ENCODE measurements at places on chromosomes 4 and X. TPM values are rescaled to one million over a fixed set of nuclear protein-coding genes. Genes with fewer than 3 reads are reported as not detected.
A peak's percentile ranks its signal among the peaks of the same experiment; 100 is the strongest.

The SGCB gene
- total RNA-seq: 30.2 TPM

DNA sequence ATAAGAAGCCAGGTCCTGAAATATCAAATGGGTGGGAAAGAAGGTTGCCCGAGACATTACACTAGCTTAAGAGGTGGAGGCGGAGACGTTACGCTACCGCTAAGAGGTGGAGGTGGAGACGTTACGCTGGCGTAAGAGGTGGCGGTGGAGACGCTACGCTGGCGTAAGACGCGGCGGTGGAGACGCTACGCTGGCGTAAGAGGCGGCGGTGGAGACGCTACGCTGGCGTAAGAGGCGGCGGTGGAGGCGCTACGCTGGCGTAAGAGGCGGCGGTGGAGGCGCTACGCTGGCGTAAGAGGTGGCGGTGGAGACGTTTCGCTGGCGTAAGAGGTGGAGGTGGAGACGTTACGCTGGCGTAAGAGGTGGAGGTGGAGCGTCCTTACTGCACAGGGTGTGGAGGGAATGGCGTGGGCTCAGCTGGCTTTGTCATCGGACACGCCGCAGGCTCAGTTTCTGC is 12.8 kb downstream of the CYP4V2 start:
- peak overlapping the region; percentile 22 for H3K27ac ChIP-seq
- no peaks in the 10 kb centered on the region for H3K27me3 ChIP-seq

The MYOZ2 gene
- 0.16 TPM for total RNA-seq

- DNase-seq: no peak
- peaks cover 17% of the 10 kb centered on the region for H3K4me1 ChIP-seq
- H3K27me3 ChIP-seq: no peaks in the 10 kb centered on the region
Observed at GRCh38 chr4:152488246-152488645, 47.6 kb downstream of the FBXW7 start.

DNA sequence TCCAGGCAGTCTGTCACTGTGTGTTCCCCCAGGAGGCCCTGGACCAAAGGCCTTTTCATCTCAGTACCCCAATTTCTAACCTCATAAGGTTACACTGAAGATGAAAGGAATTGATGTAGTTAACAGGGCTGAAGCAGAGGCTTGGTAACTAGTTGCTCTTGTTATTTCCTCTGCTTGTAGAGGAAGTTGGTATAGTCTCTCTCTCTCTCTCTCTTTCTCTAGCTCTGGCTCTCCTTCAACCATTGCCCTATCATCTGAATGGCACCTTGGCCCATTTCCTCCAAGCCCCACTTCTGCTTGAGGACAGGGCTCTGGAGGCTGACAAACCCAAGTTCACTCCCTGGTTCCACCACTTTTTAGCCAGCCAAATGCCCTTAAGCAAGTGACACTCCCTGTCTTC is 96.1 kb downstream of the MAMLD1 start:
- no peak overlapping the region for H3K27ac ChIP-seq
- no peaks in the 10 kb centered on the region for H3K36me3 ChIP-seq
- no peaks in the 10 kb centered on the region for H3K4me1 ChIP-seq

DNA sequence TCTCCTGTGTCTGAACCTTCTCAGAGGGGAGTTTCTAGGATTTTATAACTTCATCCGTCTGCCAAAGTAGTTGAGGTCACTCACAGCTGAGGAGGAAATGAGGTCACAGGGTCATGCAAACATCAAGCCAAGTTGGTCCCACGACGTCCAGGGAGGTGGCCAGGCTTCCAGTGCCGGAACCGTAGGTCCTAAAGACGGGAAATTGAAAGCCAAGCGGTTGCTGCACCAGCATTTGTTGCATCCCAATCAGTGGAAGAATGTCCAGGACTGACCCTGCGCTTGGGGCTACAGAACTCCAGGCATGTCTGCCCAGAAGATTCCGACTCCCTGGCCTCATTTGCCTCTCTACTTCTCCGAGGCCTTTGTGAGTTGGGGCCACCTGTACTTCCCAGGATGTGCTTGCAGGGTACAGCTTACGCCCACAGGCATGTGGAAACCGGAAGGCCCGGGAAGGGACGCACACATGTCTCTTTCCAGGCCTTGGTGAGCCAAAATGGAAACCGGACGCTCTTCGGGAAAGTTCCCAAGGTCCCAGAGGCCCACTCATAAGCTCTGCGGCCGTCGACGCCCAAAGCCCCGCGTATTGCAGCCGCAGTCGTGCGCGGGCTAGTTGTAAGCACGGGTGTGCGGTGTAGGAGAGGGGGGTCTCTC is 9.3 kb downstream of the PRDM8 start:
- no peak for DNase-seq
- peaks cover 87% of the 10 kb centered on the region for H3K27me3 ChIP-seq
- H3K27ac ChIP-seq: no peak overlapping the region
- no peak overlapping the region for H3K4me3 ChIP-seq
- peaks cover 3% of the 10 kb centered on the region for H3K36me3 ChIP-seq

The RENBP gene
- 8.5 TPM for total RNA-seq

The FRG2 gene
- not detected for total RNA-seq

The FAAH2 gene
- total RNA-seq: 11.2 TPM

DNA sequence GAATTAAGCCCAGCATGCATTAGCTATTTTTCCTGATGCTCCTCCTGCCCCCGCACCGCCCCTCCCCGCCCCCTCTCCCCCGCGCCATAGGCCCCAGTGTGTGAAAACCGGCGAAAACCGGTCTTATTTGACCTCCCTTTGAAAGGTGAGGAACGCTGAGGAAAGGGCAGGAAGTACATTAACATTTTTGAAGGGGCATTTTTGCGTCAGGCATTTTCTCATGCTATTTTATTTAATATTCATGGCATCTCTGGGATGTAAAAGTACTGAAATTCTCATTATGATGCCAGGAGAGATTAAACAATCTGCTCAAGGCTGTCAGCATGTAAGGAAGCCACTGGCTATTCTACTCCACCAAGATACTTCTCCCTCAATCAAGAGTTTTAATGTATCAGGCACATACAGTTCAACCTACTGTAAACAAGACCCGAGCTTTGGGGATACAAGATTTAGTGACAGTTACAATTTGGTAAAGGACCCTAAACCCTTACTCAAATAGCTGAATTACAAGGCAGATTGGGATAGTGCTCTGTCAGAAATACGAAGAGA is 1.2 kb upstream of the NMU start:
- DNase-seq: no peak
- H3K4me1 ChIP-seq: peaks cover 24% of the 10 kb centered on the region
- H3K36me3 ChIP-seq: no peaks in the 10 kb centered on the region
- H3K4me3 ChIP-seq: no peak overlapping the region
- H3K27me3 ChIP-seq: peaks cover 40% of the 10 kb centered on the region

GRCh38 chr4:137823007-137823406 is 290.7 kb upstream of the PCDH18 start:
- no peak overlapping the region for H3K27ac ChIP-seq
- DNase-seq: no peak
- no peaks in the 10 kb centered on the region for H3K27me3 ChIP-seq
- H3K36me3 ChIP-seq: no peaks in the 10 kb centered on the region

The L1CAM gene
- total RNA-seq: 2.1 TPM

Data from mesothelial cell of epicardium (in vitro differentiated cells).